ENCODE measurements at places on chromosomes 2 and 18.

- DNase-seq: no peak
Observed at GRCh38 chr2:60984720-60985119, 32.8 kb upstream of the PEX13 start.

- DNase-seq: no peak
Observed at GRCh38 chr18:62857263-62857976, 142.1 kb downstream of the PHLPP1 start.

DNA sequence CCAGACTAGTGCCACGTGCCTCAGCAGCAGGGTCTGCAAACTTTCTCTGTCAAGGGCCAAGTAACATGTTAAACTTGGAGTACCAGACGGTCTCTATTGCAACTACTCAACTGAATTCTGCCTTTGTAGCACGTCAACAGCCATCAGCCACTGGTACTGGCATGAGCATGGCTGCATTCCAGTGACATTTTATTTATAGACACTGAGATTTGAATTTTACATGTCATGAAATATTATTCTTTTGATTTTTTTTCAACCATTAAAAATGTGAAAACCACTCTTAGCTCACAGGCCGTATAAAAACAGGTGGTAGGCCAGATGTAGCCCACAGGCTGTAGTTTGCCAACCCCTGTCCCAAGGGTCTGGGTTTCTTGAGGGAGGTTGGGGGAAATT is 199.7 kb downstream of the TPGS2 start:
- no peak for DNase-seq

- DNase-seq: no peak
Observed at GRCh38 chr18:79400591-79401381, 5.1 kb downstream of the NFATC1 start.

DNA sequence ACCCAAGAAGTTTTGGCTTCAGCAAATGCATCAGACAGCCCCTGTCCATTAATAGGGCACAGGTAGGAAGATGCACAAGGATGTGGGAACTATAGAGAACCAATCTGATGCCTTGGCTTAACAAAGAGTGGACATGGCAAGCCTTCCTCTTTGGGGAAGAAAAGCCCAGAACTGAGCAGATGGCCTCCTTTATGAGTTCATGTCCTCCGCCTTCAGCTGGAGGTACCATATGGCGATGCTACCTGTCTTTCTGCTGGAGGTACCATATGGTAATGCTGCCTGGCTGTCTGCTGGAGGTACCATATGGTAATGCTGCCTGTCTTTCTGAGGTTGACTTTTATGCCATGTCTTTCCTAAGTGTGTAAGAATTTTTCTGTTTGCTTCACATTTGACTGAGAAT is 6.0 kb downstream of the RETREG2 start:
- DNase-seq: no peak

DNA sequence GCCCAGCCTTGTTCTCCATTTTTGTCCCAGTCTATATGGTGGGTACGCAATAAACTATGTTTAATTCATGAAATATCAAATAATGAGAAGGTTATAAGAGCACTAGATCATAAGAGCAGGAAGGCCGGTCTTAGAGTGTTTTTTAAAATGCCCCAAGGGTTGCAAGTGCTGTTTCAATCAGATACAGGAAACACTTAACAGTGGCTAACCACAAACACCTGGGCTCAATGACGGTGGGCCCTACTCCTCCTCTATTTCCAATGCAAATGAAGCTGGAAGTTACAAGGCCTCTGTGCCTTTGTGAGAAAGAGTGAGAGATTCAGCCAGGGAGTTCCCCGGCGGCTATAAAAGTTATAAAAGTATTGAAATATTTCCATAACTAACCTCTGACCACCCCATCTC is 18.9 kb upstream of the WDR33 start:
- DNase-seq: peak; percentile 4

GRCh38 chr18:44958455-44958854 is 277.8 kb downstream of the SETBP1 start:
- no peak for DNase-seq

DNA sequence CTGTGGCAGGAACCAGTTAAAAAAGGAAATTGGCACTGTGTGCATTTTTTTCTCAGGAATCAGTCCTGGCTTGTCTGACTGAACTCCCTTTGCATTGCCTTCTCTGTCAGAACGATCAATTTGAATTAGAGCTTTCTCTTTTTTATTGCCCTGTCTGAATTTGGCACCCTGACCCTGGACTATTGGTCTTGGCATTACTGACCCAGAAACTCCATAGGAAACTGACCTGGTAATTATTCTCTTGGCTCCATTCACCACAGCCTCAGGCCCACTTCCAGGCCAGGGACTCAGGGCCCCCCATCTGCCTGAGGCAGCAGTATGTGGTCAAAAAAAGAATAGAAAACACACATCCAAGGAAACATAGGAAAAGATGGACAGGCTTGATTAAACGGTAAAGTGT is 32.0 kb upstream of the CCDC88A start:
- no peak for DNase-seq

GRCh38 chr2:95049961-95050360 is 24.5 kb downstream of the MAL start:
- DNase-seq: no peak

DNA sequence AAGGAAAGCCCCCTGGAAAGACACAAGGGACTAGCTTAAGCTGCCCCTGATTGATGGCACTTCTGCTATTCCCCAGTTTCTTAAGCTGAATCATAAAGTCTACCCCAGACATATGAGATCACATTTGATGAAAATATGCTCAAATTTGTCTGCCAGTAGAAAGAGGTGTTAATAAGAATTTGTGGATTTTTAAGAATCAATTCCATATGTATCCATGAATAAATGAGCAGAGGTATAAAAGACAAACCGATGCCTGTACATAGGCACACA is 119.9 kb downstream of the CCBE1 start:
- DNase-seq: no peak

- peak; percentile 64 for DNase-seq
Observed at GRCh38 chr2:170409164-170409535, 231.2 kb downstream of the MYO3B start.

GRCh38 chr2:217919781-217920351 is 82.9 kb downstream of the TNS1 start:
- DNase-seq: no peak

GRCh38 chr2:231512222-231512621 is 18.0 kb downstream of the NMUR1 start:
- DNase-seq: no peak

DNA sequence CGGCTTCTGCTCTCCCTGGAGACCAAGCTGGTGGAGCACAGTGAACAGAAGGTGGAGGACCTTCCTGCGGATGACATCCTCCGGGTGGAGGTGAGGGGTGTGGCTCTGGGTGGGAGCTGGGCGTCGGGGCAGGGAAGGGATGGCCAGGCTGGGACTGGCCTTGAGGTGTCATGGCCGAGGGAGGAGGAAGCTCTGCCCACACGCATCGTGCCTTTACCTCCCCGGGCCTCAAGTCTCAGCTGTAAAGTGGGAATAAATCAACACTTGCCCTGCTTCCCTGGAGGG is 98.2 kb downstream of the DYSF start:
- DNase-seq: no peak

DNA sequence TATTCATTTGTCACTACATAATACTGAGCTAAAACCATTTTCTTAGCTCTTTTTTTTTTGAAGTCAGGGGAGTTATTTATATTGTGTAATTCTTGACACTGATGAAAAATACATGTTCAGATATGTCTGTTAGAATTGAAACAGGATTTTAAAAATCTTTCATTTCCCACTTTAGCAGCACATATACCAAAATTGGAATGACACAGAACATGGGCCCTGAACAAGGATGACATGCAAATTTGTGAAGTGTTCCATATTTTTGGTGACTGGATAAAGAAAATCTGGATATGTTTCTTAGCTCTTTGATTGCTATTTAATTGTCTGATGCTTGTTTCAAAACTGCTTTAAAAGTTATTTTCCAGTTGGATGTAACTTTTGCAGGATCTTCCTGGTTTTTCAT is 1963.9 kb upstream of the LRRTM1 start:
- DNase-seq: no peak

- no peak for DNase-seq
Observed at GRCh38 chr2:130768191-130768855, 13.0 kb downstream of the AMER3 start.

DNA sequence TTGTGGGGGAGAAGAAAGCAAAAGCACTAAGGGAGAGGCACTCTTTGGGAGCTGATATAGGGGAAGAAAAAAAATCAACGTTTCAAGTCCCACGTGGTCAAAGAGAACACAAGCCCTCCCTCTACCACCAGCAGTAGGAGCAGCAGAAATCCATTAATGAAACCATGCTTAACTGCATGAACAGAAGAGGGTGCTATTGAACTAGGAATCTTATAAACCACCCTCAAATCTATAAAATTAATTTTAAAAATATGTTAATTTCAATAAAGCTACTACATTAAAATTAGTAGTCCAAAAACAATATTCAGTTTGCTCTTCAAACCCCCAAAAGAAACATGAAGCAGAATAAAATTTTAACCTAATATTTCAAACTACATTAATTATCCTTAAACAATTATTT is 147.8 kb downstream of the TMEM18 start:
- DNase-seq: no peak

GRCh38 chr2:135676031-135676430 is 65.6 kb upstream of the UBXN4 start:
- DNase-seq: no peak

DNA sequence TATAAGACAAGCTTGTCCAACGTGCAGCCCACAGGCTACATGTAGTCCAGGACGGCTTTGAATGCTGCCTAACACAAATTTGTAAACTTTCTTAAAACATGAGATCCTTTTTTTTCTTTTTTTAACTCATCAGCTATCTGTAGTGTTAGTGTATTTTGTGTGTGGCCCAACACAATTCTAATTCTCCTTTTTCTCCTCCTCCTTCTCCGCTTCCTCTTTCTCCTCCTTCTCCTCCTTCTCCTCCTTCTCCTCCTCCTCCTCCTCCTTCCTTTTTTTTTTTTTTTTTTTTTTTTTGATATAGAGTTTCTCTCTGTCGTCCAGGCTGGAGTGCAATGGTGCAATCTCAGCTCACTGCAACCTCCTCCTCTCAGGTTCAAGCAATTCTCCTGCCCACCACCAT is 39.3 kb upstream of the GTF2A1L start:
- DNase-seq: no peak

DNA sequence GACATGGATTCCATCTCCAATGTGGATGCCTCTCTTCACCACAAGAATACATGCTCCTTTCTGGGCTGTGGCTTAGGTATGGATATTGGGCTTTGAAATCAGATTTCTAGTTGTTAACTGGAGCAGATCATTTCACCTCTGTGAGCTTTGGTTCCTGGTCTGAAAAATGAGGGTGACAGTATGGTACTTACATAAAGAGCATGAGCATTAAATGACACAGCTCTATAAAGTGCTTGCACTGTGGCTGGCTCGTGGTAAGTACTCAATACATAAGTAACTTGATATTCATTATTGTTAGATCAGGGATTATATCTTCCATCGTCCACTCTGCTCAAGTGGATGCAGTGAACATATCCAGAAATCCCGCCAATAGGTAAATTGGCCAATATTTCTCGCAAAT is 33.4 kb downstream of the ARHGAP25 start:
- no peak for DNase-seq

DNA sequence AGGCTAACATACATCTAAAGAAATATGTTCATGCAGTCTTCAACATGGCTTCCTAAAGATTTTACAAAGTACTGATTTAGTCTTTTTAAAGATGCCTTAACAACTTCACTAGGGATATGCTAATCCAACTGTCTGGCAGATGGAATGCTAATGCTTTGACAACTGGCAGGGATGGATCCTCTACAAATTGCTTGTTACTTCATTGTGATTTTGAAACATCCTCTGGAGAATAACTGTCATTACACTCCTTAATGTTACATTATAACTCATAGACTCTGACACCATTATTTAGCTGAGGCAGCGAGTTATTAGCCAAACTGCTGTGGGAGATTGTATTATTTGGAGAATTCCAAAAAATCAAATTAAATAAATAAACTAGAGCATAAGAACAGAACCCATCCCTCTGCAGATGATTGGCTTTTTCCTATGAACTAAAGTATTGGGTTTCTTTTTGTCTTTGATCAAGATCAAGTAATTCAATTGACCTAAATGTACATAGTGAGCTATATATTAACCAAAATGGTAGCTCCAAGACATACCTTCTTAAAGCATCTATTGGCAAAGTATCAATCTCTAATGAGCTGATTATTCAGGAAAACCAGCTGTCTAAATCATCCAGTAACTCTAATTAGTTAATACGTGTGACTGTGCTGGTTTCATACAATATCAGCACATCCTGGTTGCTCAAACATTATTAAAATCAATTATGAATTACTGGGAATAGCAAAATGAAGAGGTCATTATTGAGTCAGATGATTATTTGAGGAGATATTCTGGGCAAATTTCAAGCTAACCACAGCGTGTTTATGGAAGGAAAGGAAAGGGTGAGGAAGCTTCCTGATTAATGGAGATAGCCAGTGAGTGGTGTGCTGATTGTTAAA is 321.3 kb upstream of the TFPI start:
- DNase-seq: no peak

DNA sequence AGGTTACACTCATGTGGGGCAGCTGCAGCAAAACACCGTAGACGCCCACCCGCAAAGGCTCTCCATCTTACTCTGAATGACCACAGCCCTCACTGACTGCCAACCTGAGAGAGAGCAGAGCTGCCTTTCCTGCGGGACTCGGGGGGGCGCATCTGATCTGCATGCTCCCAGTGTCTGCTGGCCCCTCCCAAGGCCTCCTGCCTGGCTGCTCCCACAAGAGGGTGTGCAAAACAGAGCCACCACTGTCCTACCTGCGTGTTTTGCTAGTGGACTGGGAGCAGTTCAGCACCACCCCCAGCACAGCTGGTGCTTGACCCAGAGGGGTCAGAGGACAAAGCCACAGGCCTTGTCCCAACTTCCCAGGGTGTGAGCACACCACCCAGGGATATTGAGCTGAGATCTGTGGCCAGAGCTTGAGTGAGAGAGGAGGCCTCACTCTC is 76.4 kb downstream of the MYO3B start:
- DNase-seq: no peak

DNA sequence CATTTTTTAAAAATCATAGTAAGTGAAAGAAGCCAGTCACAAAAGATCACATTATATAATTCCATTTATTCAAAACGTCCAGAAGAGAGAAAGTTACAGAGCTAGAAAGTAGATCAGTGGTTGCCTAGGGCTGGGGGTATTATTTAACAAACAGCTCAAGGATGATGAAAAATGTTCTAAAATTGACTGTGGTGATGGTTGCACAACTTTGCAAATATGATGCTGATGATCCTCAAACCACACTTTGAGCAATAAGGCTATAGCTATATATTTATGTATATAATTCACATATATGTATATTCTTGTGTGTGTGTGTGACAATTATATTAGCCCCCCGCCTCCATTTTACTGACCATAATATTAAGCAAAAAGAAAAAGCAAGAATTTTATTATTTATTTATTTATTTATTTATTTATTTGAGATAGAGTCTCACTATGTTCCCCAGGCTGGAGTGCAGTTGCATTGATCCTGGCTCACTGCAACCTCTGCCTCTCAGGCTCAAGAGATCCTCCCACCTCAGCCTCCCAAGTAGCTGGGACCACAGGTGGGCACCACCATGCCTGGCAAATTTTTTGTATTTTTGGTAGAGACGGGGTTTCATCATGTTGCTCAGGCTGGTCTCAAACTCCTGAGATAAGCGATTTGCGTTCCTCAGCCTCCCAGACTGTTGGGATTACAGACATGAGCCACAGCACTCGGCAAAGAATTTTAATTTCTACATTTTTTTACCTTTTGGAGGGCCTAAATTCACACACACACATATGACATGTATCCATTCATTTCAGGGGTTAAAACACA is 1.9 kb downstream of the WDR12 start:
- no peak for DNase-seq

- DNase-seq: no peak
Observed at GRCh38 chr2:215784371-215784783, 229.0 kb downstream of the MREG start.

GRCh38 chr2:96933305-96934181 is 52.8 kb downstream of the FAM178B start:
- DNase-seq: no peak
